ENCODE measurements at places on chromosomes 13 and 19.
A peak's percentile ranks its signal among the peaks of the same experiment; 100 is the strongest.

GRCh38 chr13:57569986-57570385 is 61.6 kb upstream of the PCDH17 start:
- no peak for DNase-seq

DNA sequence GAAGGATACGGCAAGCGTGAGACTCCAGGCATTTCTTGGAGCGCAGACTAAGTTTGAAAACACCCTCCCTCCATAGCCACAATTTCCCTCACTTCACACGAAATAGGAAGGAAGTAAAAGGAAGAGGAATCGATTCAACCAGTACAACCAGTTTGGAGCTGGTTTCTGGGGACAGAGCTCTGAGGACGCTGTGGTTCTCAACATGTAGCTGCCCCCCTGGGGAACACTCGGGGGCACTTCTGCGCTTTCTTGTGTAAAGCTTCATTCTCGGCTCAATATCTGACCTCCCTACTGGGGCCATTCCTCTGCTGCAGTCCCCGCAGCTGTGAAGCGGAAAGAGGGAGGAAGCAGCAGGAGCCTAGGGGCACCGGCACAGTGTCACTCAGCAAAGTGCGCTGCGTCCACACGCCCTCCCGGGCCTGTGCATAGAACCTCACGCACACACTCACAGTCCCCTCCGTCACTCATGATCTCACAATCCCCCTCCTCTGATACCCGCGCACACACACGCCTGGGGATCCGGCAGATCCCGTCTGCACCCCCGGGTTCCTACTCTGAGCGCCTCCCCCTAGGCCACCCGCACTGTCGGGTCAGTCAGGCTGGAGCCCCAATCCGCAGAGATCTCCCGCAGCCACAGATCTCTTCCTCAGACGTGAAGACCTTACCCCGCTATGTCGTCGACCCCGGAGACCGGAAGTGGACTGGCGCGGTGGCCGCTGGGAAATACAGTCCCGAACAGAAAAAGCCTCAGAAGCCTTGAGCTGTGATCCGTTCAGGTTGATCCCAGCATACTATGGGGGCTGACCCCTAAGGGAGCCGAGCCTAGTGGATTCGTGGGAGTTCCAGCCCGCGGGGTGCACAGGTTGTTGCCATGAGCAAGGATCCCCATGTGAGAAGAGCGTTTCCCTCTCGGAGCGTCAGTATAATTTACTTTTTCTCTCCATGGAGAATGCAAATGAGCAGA is at the start of gene ZNF780A:
Gene ZNF780A, minus strand, starts transcription at position 703 of the 964 bp plus-strand sequence. CDS start 6,190 bp downstream, outside the sequence.
- peak; percentile 40 for DNase-seq

- DNase-seq = no peak
Observed at GRCh38 chr19:30457484-30457883, 85.3 kb downstream of the ZNF536 start.

GRCh38 chr13:98019186-98019585 is 65.7 kb downstream of the IPO5 start:
- no peak for DNase-seq

All from mesothelial cell of epicardium (in vitro differentiated cells).